ENCODE measurements at places on chromosomes 7 and 10.

DNA sequence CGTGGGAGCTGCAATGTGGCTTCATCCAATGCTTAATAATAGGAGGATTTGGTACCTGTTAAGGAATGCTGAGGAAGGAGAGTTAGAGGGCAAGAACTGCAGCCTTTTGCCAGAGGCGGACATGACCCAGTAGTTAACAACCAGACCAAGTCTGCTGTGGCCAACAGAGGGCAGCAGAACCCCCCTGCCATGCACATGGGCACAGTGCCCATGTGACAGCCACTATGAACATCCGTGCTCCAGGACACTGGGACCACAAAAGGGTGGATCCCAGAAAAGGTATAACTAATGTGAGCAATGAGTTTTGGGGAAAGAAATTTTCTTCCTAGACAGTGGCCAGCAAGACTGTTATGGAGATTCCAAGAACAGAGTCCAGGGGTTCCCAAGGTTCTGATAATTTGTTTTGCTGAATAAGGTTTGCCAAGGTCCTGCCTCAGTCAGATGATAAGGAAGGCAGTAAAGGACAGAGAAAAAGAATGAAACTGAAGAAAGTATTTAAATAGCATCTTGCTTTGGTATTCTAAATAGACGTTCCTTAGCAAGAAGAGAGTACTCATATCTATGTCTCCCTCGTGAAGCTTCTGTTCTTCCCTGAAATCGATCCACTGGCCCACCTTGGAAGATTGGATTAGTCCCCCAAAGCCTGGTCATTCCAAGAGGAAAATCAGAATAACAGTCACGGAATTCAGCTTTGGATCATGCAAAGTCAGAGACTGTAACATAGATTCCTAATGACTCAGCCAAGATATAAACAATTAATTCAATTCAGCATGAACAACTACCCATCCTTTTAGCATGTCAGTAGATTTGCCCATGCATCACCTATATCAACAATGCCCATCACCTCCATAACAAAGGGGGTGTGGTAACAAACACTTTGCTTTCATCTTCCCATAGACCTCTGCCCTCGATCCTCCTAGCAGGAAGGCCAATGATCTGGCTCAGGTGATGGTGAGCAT lies 56.0 kb downstream of the LGI1 start:
- peak; percentile 59 for DNase-seq

DNA sequence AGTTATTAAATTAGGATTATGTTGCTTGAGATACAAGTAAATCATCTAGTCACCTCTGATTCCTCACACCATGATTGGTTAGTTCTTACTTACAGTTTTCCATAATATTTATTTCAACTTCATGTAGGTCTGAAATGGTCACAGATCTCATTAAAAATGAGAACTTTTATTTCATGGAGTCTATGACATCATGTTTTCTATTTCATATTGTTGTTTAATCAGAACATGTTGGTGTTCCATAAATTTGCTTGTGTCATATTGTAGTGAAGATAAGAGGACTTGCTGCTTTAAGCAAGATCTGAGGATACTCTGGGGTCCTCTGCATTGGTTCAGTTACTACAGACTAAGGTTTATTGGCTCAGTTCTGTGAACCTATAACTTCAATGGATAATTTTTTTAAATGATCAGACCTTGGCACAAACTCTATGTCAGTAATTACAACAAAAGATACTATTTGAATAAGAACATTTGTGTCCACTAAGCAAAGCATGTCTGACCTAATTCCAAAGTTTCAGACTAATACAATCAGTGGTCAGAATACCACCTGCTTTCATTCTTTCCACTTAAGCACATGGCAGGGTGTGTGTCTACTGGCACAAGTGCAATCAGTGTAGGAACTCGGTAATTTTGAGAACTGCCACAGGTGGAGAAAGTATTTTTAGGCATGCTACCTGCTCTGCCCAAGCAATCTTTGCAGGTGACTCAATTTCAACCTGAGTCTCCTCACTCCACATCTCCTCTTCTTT lies 68.5 kb downstream of the CCDC71L start:
- DNase-seq: no peak

GRCh38 chr10:29646960-29647461 lies 12.2 kb upstream of the SVIL start:
- DNase-seq: no peak

- DNase-seq: no peak
Measured at GRCh38 chr10:99872367-99873162, 90.1 kb downstream of the ABCC2 start.

DNA sequence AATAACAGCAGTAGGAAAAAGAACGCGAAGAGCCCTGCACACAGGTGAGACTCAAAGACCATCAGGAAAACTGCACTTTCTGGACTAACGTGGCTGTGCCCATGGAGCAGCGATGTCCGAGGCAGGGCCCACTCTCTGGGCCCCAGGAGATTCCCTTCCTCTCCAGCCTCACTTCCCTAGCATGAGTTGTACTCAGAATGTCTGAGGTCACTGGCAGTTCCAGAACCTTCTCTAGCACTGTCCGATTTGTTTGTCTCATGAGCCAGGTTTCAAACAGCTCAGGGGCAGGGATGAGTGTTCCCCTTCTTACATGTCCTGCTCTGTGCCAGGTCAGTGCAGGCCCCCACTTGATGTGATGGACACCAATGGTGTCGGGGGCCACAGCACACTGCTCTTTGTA lies 484.2 kb downstream of the PTPRN2 start:
- DNase-seq: no peak

DNA sequence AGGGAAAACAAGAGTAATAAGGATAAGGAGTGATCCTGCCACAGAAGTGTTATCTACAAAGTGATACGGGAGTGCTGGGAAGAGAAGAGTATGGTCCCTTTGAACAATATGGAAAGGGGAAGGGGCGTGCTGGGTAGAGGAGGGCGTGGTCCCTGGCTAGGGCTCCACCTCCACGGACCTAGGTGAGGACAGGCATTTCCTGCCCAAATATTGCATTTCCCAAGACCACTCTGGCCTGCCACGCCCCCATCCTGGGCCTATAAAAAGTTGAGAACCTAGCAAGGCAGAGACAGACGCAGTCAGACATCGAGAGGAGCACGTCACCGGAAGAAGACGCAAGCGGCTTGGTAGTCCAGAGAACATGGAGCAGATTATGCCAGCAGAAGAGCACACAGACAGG lies 22.8 kb downstream of the VSTM4 start:
- DNase-seq: peak; percentile 18

DNA sequence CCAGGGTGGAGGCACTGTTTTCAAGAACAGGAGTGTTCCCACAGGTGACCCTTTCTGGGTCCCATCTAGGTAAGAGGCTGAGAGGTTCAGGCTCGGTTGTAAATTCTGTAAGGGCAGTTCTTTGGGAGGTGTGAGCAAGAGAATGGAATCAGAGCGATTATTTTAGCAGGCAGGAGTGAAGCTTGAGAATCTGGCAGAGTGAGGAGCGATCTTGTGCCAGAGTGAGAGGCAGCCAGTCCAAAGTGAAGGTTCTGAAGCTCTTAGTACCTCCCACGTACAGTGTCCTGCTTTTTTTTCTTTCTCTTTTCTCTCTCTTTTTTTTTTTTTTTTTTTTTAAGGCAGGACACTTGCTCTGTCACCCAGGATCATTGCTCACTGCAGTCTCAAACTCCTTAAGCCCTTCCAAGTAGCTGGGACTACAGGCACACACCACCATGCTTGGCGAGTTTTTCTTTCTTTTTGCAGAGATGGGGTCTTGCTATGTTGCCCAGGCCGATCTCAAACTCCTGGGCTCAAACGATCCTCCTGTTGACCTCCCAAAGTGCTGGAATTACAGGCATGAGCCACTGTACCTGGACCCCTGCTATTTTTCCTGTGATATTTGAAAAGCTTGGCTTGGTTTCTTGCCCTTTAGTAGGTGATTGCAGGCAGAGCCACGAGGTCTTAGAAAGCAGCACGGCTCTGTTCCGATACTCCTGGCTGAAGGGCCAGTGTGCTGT lies 10.9 kb downstream of the POR start:
- DNase-seq: no peak

DNA sequence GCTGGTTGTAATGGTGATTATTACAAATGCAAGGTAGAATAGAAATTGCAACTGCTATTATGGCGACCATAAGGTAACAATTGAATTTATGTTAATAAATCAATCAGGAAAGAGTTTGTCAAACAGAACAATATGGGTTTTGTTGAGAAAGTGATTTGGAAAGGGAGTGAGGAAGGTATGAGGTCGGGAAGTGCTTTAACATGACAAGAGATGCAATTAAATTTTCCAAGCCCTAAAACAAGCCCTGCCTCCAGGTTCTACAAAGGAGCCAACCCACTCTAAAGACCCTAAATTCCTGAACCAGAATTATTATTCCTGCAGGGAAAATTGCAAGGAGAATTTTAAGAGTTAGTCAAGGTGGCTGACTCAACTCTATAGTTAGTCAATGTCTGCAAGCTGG lies 363.7 kb downstream of the BMPER start:
- no peak for DNase-seq

DNA sequence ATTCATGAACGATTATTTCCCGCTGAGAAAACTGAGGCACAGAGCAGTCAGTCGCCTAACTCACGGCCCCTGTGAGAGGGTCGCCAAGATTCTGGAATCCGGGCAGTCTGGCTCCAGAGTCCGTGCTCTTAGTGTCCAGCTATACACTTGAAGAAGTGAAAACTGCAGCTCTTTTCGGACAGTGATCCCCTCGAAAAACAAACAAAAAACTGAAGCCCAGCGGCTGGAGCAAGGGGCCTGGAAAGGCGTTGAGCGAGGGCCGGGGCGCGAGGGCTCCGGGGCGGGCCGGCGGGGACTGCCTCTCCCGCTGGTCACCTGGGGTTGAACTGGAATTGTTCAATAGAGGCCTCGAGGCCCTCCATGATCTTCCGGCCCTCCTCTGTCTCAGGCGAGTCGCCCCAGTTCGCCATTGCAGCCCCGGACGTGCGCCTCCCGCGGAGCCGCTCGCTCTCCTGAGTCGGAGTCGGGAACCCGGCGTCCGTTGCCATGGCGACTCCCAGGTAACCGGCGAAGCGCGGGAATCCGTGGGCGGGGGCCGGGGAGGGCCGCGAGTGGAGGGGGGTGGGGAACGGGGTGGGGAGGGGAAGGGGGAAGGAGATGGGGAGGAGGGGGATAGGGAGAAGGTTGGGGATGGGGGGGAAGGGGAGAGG lies 881 bp downstream of the C10orf67 start:
- DNase-seq: peak; percentile 89

DNA sequence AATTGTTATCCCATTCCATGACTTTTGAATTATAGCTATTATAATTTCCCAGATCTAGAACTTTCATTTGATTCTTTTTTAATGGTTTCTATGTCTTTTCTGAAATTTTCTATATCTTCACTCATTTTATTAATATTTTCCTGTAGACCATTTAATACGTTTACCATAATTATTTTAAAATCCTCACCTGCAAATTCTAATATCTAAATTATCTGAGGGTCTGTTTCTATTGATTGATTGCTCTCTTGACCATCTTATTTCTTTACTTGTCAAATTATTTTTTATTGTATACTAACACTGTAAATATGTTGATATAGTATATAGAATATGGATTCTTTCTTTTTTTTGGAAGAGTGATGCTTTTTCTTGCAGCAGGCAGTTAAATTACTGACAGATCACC lies 229.3 kb upstream of the CTBP2 start:
- DNase-seq: no peak

DNA sequence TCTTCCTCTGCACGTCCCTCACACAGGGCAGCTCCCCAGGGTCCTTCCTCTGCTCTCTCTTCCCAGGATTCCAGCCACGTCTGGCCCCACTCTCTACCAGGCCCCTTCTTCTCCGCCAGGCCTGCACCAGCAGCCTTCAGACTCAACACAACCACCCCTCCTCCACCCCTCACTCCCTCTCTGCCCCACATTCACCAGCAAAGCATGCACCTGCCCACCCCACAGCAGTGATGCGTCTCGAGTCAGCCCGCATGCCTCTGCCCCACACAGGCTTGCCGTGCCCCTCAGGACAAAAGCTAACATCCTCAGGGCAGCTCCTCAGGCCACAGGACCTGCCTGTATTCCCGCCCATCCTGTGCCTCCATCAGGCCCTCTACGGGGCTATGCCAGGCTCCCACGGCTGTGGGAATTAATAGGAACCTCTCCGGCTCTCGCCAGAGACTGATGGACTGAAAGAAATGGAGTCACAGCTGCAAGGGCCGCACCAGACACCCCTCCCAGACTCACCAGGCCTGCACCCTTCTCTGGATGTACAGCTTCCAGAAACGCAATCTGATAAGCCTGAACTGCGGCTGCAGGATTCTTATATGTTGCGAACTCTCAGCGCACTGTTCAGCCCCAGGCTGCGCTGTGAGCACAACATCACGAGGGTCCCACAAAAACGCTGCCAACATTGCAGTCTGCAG lies 100.1 kb downstream of the CYTH3 start:
- DNase-seq: no peak

DNA sequence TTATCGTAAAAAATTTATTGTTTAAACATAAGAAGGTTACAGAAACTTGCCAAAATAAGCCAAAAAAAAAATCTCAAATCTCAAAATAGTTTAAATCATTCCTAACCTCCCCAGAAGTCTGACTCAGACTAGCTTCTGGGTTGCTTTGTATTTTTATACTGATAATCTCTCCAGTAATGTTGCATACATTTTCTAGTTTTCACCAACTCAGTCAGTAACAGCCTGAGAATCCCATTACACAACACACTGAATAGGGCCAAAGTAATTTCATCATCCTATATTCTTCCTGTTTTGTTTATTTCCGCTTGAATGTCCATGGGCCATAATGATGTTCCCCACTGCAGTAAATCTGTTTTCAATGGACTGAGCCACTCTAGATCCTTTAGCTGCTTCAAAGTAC lies 478.5 kb downstream of the GPAM start:
- DNase-seq: no peak
